Neural progenitor cell (in vitro differentiated cells): ENCODE measurements at places on chromosomes 6 and 20. TPM values are rescaled to one million over a fixed set of nuclear protein-coding genes. Genes with fewer than 3 reads are reported as not detected.

DNA sequence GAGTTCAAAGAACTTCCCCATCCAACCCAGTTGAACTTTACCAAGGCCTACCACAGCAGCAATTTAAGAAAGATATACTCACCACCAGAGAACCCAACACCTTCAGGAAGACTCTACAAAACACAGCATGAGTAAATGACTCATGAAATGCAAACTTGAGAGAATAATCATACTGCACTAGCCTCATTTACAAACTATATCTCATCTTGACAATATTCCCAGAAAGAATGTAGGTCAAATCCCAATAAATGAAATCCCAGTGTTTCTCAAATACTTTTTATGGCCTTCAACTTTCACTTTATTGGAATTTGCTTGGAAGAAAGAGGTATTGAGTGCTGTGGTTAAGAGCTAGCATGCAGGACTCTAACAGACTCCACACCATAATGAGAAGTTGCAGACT, 60.0 kb downstream of the FYN start:
- DNase-seq: no peak

DNA sequence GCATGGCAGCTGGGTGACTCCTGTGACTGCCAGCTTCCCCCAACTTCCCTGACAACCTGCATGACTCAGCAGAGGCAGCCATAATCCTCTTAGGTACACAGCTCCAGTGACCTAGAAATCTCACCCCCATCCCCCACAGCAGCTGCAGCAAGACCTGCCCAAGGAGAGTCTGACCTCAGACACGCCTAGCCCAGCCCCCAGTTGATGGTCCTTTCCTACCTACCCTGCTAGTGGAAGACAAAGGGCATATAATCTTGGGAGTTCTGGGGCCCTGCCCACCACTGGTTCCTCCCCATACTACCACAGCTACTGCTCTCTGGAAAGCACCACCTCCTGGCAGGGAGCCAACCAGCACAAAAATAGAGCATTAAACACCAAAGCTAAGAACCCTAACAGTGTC, 90.2 kb downstream of the F13A1 start:
- peak; percentile 53 for DNase-seq

Gene CEP250
- total RNA-seq: 33.0 and 55.4 TPM in 2 replicates

GRCh38 chr6:163036160-163036645, 308.4 kb downstream of the PACRG start:
- no peak for DNase-seq
